ENCODE measurements at places on chromosomes 1 and 21.

- no peak for DNase-seq
These were observed 8.6 kb downstream of the S1PR1 start for GRCh38 chr1:101245246-101245927.

DNA sequence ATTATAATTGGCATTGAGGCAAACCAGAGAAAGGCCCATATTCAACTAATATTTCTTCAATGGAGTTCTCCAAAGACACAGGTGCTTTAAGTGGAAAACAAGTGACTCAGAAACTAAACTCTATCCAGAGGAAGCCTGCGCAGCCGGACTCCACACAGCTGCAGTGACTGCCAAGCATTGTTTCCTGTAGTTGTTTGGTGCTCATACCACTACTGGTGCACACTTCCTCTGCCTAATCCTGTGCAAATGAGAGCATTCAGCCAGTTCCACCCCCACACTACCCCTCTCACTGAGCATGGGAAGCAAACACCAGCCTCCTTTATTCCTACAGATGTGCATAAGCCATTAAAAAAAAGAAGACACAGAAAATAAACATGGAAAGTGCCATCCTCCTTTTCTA is 102.9 kb downstream of the VAV3 start:
- DNase-seq = no peak

GRCh38 chr21:29436143-29436542 is 137.4 kb downstream of the BACH1 start:
- DNase-seq = no peak

GRCh38 chr1:167910530-167910929 is 3.4 kb downstream of the ADCY10 start:
- DNase-seq = no peak

- no peak for DNase-seq
These were observed 15.2 kb upstream of the KCNQ4 start for GRCh38 chr1:40768146-40768990.

GRCh38 chr1:243267914-243268653 is 12.2 kb downstream of the SDCCAG8 start:
- DNase-seq = peak; percentile 67

- DNase-seq = no peak
These were observed 41.8 kb upstream of the TTC22 start for GRCh38 chr1:54842963-54843362.

DNA sequence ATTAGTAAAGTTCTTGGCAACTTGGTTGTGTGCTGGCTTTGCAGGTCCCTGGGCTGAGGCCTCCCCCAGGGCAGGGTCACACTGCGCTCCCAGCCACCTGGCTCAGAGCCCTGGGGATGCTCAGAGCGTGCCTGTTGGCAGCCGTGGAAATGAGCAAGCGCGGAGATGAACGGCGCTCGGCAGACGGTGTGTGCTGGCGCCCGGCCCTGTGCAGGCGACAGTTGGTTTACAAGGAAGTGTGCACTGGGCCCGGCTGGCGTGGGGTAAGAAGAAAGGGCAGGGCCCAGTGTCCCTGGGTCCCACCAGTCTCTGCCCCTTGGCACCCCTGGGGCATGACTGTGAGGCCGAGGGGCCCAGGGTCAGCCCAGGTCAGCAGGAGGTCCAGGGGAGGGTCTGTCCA is 25.7 kb upstream of the PEX10 start:
- no peak for DNase-seq

- DNase-seq = peak; percentile 58
These were observed 14.3 kb downstream of the RRP15 start for GRCh38 chr1:218299416-218299815.

- peak; percentile 51 for DNase-seq
These were observed at the start of gene TMEM35B for GRCh38 chr1:34984793-34985608. Gene TMEM35B, minus strand, starts transcription at chr1:34985347. Its CDS starts 42 bp downstream, at chr1:34985305.

- no peak for DNase-seq
These were observed 56.7 kb downstream of the SRSF11 start for GRCh38 chr1:70277875-70278274.

DNA sequence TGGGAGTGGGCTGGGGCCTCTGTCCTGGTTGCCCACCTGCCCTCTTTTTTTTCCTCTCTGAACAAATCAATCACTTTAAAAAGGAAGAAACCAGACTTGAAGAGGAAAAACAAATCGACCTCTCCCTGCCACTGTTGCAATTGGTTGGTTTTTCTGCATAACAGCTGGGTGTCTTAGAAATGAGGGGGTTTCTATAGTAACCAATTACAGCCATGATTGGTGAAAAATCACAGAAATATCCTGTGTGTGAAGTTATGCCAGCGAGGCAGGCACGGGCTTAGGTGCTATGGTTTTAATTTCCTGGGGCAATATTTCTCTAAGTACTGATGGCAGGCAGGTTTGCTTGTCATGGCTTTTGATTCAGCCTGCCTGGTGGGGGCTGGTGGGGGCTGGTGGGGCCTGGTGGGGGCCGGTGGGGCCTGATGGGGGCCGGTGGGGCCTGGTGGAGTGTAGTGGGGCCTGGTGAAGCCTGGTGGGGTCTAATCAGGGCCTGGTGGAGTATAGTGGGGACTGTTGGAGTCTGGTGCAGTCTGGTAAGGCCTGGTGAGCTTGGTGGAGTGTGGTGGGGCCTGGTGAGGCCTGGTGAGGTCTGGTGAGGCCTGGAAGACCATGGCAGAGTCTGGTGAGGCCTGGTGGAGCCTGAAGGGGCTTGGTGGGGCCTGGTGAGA is 54.6 kb downstream of the AJAP1 start:
- no peak for DNase-seq

DNA sequence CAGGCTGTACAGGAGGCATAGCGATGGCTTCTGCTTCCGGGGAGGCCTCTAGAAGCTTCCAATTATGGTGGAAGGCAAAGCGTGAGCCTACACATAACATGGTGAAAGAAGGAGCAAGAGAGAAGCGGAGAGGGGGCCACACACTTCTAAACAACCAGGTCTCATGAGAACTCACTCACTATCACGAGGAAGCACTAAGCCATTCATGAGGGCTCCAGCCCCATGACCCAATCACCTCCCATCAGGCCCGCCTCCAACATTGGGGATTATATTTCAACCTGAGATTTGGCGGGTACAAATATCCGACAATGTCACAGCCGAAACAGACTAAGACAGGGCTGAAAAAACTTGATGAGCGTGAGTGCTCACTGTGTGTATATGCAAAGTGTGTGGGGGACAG is 89.3 kb upstream of the CNIH3 start:
- DNase-seq = no peak

GRCh38 chr21:15626031-15626430 is 103.8 kb upstream of the USP25 start:
- no peak for DNase-seq

DNA sequence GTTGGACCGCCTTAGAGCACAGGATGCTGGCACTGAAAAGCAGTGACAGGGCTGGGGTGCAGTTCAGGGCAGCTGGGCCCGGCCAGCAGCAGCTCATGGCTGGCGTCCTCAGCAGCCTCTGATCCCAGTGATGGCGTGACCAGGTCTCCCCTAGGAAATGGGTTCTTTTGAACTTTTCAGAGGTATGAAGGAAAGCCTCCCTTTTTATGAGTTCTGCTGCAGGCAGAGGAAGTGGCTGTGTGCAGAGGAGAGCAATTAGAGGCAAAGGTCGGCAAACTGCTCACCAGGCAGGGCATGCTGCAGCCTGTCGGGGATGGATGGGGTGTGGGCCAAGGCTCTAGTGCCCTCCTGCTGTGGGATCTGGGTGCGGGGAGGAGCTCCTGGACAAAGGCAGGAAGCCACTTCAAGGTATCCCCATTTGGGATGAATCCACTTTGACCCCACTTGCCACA is 45.6 kb upstream of the RAB4A start:
- no peak for DNase-seq

GRCh38 chr1:145690587-145691558 is 16.3 kb downstream of the PDZK1 start:
- DNase-seq = peak; percentile 20

- DNase-seq = peak; percentile 89
These were observed 42.5 kb downstream of the CNST start for GRCh38 chr1:246608616-246609376.

DNA sequence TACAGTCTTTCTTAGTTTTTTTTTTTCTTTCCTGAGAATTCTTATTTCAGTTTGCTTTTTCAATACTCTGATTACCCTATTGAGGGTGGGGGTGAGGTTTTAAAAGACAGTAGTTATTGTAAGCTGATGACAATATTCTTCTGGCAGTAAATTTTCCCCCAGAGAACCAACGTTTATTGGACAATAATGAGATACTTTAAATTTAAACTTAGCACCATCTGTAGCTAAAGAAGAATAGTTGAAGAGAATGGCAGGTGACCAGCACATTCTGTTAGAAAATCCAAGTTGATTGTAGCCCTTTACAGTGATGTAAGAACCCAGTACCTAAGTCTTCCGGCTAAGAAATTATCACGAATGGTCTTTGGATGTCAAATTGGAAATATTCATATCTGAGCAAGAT is 364.6 kb upstream of the LYPLAL1 start:
- no peak for DNase-seq

DNA sequence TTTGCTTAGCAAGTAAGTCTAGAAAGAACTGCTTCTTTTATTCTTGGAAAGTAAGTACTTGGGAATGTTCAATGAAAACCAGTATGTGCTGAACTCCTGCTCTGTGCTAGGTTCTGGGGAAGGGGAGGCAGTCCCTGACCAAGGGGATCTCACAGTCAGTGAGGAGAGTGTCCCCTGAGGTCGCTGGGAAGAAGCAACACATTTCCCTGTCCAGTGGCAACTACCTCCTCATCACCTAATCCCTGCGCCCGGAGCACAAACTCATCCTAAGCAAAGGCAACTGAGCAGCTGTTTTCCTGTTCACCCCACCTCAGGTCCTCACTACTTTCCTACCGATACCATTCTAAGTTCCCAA is 61.7 kb upstream of the ANGPTL1 start:
- no peak for DNase-seq

DNA sequence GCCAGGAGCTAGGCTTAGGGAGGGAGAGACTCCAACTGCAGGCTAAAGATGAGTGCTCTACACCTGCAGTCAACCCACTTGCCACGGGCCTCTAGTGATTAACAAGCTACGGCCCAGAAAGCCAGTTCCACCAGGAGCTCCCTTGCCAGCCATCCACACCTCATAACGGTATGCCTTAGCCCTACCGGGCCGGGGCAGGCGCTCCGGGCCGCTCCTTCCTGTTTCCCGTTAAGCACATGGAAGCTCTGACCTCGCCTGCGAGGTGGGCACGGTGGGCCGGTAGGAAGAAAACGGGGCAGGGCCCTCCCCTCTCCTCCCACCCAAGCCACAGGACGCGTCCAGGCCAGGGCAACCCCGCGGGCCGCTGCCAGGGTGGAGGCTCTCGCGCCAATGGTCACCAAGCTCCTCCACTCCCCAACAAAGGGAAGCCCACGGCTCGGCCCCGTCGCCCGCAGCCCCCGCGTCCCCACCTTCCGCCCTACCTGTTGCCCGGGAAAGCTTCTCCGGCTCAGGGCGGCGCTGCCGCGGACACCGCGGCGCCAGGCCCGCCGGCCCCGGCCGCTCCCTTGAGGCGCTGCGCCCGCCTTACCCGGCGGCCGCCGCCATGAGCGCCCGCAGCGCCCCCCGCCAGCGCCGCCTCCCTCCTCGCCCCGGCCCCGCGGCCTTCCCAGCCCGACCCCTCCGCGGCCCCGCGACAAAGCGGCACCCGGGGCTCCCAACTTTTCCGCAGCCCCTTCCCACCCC is 627 bp downstream of the CERS2 start:
- peak; percentile 42 for DNase-seq

DNA sequence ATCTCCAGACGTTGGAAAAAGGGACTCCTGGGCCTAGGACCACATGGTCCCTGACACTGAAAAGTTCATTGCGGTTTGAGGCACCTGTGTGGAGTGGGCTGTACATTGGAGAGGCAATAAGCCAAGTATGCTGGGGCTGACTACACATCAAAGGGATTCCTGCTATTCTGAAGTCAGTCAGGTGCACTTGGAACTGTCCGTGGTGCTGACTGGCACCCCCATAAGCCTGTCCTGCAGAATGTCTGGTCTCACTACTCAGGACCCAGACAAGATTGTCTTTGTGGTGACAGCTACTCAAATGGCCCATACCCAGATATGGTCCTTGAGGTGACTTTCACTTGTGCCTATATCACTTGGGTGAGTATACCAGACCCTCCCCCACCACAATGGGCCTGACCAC is 150.6 kb downstream of the RWDD3 start:
- DNase-seq = peak; percentile 27

DNA sequence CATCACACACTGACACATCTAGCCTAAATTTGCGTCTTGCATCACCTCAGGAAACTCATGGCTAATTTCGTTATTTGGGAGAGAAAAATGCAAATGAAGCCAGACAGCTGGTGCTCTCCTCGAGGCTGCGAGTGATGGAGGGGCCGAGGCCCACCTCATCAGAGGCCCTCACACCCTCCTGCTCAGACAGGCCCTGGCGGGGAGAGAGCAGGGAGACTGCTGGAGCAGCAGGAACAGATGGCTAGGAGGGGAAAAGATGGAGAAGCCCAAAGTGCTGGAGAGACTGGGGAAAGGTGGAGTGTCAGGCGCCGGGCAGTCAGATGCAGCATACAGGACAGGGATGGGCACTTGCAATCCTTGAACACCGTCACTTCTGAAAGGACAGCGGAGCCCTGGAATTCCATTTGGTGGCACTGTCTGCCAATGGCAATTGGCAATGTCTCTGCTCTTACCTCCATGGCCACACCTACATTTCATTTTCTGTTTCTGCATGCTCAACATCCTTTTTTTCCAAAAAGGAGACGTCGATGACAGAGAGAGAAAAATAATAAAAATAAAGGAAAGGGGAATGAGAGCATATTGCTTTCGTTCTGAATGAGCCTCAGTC is 286.2 kb downstream of the SPATA17 start:
- DNase-seq = no peak

- DNase-seq = no peak
These were observed 235.3 kb downstream of the FAF1 start for GRCh38 chr1:50724626-50725286.

- no peak for DNase-seq
These were observed 65.7 kb downstream of the LRRC8C start for GRCh38 chr1:89698624-89699023.

- DNase-seq = no peak
These were observed 4.8 kb upstream of the PTCH2 start for GRCh38 chr1:44847845-44848244.

- DNase-seq = no peak
These were observed 72.7 kb downstream of the SLC66A1 start for GRCh38 chr1:19384772-19385187.

GRCh38 chr1:110948038-110948810 is 15.5 kb downstream of the LRIF1 start:
- DNase-seq = peak; percentile 35

DNA sequence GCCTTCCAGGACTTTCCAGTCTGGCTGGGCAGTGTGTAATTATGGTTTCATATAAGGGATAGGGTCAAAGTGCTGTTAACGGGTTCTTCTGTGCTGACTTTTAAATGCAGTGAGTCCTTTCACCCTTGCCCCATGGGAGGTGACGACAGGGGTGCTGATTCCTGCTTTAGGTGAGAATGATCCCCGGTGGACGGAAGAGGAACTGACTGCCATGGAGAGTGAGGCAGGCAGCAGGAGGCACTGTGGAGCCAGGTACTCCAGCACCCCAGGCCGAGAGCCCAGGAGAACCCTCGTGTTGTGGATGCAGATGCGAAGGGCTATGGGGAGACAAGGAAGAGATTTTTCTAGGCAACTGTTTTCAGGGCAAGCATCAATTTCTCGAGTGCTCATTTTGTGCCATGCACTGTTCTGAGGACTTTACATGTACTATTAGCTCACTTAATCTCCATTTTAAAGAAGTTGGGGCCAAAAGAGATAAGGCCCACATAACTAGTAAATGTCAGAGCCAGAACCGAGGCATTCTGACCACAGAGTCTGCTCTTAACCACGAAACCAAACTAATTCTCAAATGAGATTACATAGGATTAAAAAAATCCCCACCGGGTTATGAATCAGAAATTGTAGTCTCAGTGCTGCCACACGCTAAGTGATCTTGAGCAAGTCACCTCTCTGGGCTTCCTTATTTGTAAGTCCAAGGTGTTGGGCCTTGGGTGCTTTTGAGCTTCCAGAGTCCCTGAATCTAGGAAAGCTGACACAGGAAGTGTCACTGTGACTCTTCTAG is 28.2 kb downstream of the STPG1 start:
- DNase-seq = peak; percentile 25
